T47D (cell line): ENCODE measurements at places on chromosomes 5 and 9.

DNA sequence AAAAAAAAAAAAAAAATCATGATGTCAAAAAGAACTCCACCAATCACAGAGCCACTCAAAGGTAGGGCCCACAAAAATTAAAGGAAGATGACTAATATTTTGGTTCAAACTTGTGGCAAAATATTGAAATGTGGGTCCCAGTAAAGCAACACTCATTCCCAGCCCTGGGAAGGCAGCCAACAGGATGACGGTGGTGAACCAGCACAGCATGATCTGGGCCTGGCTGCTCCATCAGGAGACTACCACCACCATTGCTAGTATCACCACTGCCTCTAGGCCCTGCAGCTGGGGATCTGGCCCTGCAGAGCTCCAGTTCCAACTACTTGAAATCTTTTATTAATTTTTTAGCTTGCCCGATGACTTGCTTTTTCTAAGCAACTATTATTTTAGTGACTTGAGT is 206.8 kb upstream of the ITGA1 start:
- no peak for DNase-seq

- no peak for DNase-seq
Observed at GRCh38 chr9:89658401-89658800, 53.6 kb downstream of the GADD45G start.

DNA sequence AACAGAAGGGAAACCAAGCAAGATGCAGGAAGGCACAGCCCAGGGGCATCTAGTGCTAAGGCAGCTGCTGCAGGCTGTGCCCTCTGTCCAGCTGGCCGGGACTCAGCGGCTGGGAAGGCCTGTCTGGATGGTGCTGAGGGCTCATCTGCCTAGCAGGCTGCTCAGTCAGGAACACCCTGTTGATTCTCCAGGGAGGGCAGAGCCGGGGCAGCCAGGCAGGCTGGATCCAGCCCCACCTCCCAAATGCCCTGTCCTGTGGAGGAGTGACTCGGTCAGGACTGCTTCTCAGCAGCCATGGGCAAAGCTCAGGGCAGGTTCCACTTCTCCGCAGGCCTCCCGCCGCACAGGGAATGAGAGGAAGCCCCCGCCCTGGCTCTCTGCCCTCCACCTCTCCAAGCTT is 7.8 kb upstream of the LCN9 start:
- no peak for DNase-seq

GRCh38 chr5:157253547-157253946 is 12.4 kb upstream of the CYFIP2 start:
- peak; percentile 66 for DNase-seq

GRCh38 chr5:32785611-32786254 is 74.6 kb downstream of the NPR3 start:
- DNase-seq = no peak

DNA sequence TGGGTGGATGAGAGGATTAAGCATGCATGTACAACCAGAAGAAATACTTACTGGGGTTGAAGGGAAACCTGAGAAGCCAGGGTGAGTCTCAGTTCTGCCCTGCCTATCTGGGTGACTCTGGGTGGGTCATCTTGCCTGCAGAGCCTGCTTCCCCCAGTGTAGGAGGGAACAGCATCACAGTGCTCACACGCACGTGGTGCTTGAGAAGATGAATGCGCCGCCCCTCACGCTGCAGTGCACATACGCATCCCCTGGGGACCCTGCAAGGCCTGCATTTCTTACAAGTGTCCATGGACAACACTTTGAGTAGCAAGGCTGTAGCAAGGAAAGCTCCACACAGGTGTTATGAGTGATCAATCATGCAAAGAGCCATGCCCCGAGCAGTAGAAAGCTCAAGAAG is 18.7 kb upstream of the GABBR2 start:
- DNase-seq = no peak

GRCh38 chr5:31948006-31948405 is 226.1 kb downstream of the GOLPH3 start:
- DNase-seq = no peak

GRCh38 chr9:107949061-107949460 is 459.5 kb upstream of the KLF4 start:
- no peak for DNase-seq

DNA sequence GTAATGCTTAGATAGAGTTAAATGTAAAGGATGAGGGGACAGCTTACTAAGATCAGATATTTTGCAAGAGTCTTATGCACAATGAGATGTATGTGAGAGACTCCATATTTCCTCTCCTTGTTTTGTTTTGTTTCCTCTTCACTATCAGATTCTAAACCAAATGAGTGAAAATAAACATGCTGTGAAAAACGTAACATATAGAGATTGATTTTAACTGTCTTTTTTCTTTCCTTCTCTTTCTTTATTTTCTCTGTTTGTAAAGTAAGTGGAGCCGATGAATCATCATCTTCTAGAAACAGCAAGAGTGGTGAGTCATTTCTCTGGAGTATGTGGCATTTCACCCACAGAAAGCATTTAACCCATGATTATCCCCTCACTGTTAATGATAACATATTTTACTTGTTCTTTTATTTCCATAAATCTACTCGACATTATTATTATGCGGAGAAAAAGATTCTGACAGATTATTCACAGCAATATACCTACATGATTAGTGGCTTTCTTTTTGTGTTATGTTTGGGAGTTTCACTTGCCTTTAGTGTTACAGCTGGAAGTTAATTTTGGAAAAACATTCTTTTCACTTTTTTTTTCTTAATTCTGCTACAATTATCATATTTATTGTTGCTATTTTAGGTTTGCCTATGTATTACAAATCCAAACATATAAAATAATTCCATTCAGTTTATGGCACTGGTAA is 2.1 kb upstream of the ANXA1 start:
- DNase-seq = no peak

DNA sequence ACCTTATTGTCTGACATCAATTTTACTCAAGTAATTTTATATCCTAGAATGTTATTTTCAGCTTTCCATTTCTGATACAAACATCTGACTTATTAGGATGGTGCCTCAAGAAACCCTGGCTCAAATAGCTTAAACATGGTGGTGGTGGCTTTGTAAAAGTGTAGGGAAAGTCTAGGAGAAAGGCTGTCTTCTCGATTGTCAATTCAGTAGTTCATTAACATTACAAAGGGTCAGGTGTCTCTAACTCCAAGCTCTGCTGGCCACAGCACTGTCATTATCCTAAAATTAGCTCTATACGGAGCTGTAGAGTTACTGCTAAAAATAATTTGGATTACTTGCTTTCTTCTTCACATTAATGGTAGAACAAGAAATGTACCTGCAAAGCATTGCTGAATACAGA is 1360.1 kb upstream of the CDH6 start:
- no peak for DNase-seq

DNA sequence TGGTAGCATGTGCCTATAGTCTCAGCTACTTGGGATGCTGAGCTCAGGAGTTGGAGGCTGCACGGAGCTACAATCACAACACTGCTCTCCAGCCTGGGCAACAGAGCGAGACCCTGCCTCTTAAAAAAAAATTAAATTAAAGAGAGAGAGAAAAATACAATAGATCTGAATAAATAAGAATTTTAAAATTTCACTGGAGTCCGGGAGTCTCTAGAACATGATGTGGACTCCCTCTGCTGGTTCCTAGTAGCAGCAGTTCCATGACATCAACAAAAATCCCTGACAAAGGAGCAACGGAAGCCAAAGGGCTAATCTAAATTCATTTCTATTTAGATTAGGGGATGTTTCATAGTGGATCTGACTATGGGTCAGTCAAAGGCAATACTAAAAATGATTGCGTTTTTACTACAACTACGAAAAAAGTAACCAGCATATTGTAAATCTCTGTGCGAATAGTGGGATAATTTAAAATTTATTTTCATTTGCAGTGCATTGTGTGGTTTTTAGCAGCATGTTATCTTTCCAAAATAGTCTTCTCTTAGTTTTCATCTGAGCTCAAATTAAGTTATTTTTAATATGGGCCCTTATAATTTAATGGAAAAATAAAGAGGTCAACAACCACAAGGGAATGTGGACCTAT is 6.7 kb downstream of the INIP start:
- no peak for DNase-seq

GRCh38 chr5:38994324-38994927 is 79.8 kb downstream of the RICTOR start:
- DNase-seq = no peak

DNA sequence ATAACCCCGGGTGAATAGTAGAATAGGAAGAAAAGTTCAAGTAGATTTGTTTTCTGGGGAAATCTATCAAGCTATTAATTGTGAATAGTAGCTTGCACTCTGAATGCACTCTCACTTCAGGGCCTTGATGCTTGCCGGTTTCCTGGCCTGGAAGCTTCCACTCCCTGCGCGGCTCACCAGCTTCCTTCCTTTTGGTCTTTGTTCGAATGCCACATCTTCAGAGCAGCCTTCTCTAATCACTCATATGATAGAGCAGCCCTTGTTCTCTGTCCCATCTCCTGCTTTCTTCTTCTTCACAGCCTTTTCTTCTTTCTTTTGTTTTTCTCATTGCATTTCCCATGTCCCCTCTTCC is 146.7 kb downstream of the MAST4 start:
- DNase-seq = no peak

DNA sequence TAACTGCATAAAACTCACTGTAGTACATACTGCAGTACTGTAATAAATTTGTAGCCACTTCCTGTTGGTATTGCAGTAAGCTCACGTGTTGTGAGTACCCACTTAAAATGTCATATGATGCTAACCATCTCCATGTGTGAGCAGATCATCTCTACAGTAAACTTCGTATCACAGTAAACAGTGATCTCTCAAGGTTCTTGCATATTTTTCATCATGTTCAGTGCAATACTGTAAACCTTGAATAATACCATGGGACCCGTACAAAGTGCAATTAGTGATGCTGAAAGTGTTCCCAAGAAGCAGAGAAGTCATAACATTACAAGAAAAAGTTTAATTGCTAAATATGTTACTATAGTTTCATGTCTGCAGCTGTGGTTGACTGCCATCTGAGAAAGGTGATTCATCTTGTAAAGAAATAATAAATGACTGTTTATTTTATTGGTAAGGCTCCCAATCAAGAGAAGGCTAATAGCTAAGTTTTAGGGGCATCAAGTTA is 253.8 kb upstream of the POU5F2 start:
- no peak for DNase-seq

DNA sequence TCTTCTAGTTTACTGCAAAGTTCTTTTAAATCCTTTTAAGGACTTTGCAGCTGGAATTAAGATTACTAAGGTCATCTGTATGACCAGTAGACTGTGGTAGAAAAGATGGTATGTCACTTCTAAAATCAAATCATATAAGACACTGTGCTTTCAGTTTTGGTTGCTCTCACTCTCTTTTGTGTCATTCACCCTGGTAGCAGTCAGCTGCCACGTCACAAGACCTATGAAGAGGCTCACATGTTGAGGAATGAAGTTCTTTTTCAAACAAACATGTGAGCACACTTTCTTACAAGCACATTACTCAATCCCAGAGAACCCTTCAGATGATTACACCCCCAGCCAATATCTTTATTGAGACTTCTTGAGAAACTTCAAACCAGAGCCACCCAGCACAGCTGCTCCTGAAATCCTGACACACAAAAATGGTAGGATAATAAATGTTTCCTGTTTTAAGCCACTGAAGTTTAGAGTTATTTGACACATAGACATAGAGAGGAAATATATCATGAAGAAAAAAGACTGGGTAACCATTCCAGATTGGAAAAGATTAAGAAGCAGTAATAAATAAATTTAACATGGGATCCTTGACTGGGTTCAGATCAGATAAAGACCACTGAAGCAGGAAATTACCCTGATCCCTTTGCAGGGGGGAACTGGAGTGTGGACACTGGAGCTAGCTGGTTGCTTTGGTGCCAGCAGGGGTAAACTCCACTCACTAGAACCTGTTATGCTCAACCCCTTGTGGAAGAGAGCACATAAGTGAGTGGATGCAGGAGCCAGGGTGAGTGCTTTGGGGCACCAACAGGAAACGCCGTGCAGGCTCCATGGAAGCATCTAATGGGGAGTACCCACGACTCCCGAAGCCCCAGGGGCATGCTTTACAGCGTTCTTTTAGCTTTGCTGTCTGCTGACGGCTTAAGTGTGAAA is 64.1 kb downstream of the SLCO4C1 start:
- no peak for DNase-seq

DNA sequence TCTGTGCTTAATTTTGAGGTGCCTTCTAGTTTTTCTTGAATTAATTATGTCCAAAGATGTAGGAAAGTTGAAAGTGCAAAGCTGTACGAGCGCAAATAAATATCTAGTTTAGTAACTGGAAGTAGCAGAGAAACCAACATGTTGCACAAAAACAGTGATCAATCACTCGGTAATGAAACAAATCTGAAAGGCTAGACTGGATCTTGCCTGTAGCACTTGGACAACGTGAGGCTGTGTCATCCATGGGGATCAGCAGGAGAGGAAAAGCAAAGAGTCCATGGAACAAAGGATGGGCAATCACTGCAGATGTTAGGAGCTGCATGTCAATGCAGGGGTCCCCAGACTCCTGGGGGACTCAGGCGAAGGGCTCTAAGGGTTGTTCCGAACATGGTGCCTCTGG is 424.2 kb downstream of the IRX1 start:
- no peak for DNase-seq

DNA sequence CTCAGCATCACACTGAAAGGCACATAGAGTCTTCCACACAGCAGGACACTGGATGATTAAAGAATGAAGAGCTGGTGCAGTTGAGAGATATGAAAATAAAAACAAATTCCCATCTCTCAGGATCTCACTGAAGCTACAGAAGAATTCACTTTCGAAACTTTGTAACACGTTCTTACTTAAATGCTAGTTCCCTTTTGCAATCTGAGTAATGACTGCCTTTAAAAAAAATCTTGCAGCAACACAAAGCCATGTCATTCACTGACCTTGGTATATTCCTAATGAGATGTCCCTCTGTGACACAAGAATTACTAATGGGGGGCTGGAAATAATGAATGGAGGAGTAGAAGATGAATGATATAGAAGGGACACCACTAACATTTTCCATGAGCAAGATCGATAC is 201.8 kb downstream of the GLIS3 start:
- no peak for DNase-seq

DNA sequence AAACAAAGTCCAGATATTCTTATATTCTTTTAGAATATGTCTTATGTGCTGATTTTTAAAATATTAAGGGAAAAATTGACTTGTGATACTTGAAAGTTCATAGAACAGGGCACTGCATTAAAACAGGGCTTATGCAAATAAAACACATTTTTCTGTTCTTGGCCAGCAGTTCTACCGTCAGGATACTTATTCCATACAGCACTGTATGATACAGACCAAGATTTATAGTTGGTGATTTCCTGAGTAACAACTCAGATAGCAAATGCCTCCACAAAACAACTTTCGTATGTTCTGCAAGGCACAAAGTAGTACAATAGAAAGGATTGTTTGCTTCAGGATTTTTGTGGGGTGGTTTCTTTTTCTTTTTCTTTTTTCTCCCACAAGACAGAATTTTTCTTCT is 70.0 kb downstream of the F2RL2 start:
- DNase-seq = no peak

GRCh38 chr9:121222524-121223171 is 21.0 kb upstream of the RAB14 start:
- peak; percentile 23 for DNase-seq
